CD8-positive, alpha-beta T cell (primary cell): ENCODE measurements at places on chromosomes 11 and 22. TPM values are rescaled to one million over a fixed set of nuclear protein-coding genes. Genes with fewer than 3 reads are reported as not detected.

FGF3 gene
- not detected for total RNA-seq

DNA sequence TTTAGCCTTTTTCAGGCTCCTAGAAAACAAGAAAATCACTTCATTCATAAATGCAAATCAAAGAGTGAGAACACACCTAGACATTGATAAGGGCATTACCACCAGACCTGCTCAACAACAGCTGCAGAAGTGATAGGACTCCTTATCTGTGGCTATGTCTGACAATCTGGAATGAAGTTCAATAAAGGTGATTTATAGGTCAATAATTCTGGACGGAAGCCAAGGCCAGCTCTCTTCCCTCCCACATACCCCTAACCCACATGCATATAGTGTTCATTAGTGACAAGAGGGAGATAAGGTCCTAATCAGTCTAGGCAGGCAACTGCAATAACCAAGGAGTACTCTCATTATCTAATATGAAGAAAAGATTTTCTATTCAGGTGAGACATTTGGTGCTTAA is 111.3 kb downstream of the ETS1 start:
- no peak for DNase-seq

DNA sequence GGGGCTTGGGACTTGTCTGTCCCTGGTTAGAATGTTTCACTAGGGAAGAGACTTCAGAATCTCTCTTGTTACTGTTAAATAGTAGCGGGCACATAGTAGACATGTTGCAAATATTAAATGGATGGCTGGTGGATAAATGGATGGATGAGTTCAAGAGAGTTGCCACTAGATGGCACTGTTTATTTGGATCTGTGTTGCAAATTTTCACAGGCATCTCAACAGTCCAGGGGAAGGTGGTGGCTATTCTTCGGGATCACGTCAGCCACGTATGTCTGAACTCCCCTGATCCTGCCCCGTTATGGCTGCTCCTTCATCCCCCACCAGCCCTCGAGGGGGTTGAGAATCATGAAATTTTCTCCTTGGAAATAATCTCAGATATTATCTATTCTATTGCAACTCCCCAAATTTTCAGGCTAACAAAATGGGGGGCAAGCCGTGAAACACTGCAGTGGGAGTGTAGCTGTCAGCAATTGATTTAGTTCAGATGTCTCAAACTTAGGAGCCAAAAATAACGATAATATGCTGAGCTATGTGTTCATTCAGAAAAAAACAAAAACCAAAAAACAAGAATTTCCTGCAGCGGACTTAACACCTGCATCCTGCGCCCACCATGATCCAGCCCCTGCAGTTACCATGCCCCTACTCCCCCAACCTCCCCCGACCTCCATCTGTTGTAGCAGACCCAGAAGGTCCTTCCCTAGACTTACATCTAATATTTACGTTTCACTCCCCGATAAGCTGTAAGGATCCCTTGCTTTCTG is 29.1 kb upstream of the BIRC3 start:
- no peak for DNase-seq

- DNase-seq, result no peak
Observed at GRCh38 chr22:28521451-28521850, 158.2 kb downstream of the TTC28 start.

- no peak for DNase-seq
Observed at GRCh38 chr11:7520981-7521487, 7.2 kb downstream of the PPFIBP2 start.

DDI1 gene
- total RNA-seq, result not detected

DNA sequence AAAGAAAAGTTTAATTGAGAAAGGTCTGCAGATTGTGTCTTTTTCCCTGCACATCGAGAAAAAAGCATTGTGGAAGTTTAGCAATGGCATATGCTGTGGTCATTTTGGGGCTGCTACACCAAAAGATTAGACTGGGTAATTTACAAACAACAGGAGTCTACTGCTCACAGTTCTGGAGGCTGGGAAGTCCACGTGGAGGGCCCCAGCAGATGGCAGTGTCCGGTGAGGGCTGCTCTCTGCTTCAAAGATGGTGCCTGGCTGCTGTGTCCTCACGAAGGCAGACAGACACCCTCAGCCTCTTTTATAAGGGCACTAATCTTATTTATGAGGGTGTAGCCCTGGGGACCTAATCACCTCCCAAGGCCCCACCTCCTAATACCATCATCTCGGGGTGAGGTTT is 21.1 kb downstream of the PHF21B start:
- DNase-seq, result no peak

GRCh38 chr11:114773541-114774338 is 95.4 kb downstream of the NXPE2 start:
- no peak for DNase-seq

TRIM44 gene
- 29.5 TPM for total RNA-seq

- DNase-seq, result no peak
Observed at GRCh38 chr11:33110083-33110482, 51.2 kb downstream of the CSTF3 start.

TBX10 gene
- total RNA-seq, result not detected

DNA sequence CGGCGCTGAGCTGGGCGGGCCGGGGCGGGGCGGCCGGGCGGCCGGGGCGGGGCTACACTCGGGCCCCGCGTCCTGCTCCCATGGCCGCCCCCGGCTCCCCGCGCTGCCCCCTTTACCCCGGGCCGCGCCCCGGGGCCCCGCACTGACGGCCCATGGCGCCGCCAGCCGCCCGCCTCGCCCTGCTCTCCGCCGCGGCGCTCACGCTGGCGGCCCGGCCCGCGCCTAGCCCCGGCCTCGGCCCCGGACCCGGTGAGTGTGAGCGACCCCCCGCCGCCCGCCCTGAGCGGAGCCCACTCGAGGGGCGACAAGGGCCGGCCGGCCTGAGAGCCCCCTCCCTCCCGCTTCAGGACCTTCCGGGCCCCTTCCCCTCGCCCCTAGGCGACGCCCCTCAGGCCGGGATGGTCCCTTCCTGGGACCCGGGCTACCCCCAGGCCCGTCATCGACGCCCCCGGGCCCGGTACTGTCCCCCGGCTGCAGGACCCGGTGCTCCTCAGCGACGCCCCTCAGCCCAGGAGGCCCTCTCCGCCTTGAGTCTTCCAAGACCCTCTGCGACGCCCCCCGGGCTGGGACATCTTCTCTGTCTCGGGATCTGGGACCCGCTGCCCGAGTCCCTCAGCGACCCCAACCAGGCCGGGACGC is at the start of gene KREMEN1:
TSS of gene KREMEN1 (plus strand) at position 57 of the 639 bp plus-strand sequence. CDS start at position 153, 96 bp downstream.
- DNase-seq, result no peak

- no peak for DNase-seq
Observed at GRCh38 chr22:41787331-41787730, 13.1 kb upstream of the CCDC134 start.

DNA sequence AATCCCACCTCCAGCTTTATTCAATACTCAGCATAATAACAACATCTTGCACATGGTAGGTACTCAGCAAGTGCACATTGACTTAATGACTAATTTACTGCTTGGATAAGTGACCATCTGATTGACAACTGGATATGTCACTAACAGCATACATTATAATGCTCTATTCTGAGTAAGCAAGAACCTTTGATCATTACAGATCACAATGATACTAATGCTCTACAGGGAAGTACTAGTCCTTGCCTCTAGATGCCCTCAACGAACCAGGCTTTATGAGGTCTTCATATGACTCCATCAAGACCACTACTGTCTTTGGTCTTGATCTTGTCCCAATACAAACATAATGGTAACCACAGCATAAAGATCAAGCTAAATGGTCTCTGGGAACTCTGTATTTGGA is 167.6 kb upstream of the MTMR2 start:
- DNase-seq, result no peak

- DNase-seq, result no peak
Observed at GRCh38 chr11:88617226-88617625, 279.7 kb upstream of the CTSC start.

- no peak for DNase-seq
Observed at GRCh38 chr11:113161711-113162591, 152.4 kb upstream of the TTC12 start.

DNA sequence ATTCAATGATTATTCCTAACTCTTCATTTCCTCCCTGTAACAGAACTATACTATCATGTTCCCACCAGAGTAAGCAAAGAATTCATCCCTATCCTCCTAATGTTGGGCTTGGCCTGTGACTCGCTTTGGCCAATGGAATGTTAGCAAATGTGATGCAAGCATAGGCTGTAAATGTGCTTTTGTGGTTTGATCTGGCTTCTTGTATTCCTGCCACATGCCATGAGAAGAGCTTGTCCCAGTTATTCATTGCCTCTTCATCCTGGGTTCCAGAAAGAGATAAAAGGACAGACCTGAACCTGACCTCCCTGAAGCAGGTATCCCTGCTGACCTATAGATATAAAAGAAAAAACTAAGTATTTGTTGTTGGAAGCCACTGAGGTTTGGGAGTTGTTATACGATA is 51.0 kb downstream of the SYTL2 start:
- DNase-seq, result no peak

DNA sequence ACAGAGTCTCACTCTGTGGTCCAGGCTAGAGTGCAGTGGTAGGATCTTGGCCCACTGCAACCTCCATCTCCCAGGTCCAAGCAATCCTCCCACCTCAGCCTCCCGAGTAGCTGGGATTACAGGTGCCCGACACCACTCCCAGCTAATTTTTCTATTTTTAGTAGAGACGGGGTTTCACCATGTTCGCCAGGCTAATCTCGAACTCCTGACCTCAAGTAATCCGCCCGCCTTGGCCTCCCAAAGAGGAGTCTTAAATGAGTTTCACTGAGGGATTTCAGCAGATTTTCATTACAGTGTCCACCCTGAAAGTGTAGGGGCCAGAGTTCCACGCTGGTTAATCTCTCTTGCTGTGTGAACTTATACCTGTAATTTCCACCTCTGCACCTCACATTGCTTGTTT is 412 bp upstream of the RPS3 start:
- no peak for DNase-seq

DNA sequence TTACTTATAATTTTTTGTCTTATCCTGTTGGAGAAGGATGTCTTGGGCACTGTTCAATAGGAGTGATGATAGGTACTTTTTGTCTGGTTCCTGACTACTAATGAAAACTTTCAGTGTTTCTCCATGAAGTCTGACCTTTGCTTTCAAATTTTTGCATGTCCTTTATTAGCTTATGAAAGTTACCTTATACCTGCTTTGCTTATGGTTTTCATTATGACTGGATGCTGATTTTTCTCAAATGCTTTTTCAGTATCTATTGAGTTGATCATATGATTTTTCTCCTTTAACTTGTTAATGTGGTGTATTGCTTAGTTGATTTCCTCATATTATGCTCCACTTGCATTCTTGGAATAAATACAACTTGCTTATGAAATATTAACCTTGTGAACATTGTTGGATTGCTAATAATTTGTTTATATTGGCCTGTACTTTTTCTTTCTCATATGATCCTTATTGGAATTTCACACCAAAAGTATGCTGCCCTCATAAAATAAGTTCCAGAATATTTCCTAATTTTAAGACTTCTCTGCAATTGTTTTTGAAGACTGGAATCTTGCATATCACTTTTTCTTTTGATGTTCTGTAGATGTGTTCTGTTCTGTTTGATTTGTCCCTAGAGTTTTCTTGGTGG is 85.0 kb upstream of the SC5D start:
- DNase-seq, result no peak

SGSM1 gene
- 1.7 TPM for total RNA-seq

DNA sequence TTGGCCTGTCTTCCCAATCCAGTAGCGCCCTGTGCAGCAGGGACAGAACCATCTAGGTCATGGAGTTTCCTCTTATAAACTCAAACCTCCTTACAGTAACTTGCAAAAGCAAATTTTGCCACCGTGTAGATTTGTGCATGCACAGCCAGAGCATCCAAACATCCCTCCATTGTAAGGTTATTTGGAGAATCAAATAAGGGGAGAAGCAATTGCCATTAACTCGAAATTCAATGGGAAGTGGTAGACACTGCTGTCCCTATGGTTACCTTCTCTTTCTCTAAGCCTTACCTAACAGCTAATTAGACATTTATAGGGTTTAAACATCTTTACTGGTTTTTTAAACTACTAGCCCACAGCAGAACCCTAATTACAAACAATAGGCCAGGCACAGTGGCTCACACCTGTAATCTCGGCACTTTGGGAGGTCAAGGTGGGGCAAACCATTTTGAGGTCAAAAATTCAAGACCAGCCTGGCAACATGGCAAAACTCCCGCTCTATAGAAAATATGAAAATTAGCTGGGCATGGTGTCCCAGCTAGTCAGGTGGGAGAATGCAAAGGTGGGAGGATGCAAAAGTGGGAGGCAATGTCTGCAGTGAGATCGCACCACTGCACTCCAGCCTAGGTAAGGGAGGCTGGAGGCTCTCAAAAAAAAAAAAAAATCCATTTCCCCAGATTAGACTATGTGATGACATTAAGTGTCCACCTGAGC is 6.6 kb downstream of the HSPA8 start:
- DNase-seq, result no peak

DNA sequence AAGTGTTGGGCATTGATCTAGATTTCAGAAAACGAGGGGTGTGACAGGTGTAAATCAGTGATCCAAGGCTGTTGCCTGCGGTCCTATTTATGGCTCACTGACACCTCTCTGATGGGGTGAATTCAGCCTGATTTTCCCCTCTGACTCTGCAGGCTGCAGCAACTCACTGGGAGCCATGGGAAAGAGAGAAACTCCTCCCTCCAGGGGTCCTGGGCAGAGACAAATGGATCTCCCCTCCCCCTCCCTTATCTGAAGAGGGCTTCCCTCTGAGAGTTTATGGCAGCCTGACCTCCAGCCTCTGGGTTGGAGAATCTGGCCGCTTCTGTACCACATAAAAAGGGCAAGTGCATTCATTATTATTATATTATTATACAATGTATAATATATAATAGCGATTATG is 1.8 kb upstream of the PKNOX2 start:
- DNase-seq, result no peak

GRCh38 chr11:125170510-125171031 is 6.0 kb downstream of the PKNOX2 start:
- no peak for DNase-seq

DNA sequence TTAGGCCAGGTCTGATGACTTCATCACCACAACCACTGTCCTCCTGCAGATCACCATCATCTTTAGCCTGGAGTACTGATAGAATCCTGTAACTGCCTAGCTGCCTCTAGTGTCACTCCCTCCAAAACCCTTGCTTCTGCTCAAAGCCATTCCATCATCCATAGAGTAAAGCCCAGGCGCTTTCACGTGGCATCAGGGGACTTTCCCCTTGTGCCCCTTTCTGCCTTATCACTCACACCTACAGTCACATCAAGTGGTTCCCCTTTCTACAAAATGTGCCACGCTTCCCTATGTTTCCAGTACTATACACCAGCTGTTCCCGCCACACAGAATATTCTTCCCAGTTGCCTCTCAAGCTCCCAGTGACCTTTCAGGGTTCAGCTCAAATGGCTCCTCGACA is 75.9 kb downstream of the MN1 start:
- no peak for DNase-seq

EXPH5 gene
- total RNA-seq, result 1.5 TPM

GRCh38 chr11:77211594-77212251 is 83.7 kb downstream of the MYO7A start:
- DNase-seq, result no peak

- DNase-seq, result no peak
Observed at GRCh38 chr11:105192115-105192514, 52.5 kb upstream of the CARD18 start.
